GM23248 (cell line): ENCODE measurements at places on chromosomes 7 and 10.

- DNase-seq: no peak
Observed at GRCh38 chr10:86285136-86285790, 81.3 kb downstream of the GRID1 start.

- DNase-seq: peak; percentile 42
Observed at GRCh38 chr7:12493407-12493806, 77.1 kb upstream of the SCIN start.

DNA sequence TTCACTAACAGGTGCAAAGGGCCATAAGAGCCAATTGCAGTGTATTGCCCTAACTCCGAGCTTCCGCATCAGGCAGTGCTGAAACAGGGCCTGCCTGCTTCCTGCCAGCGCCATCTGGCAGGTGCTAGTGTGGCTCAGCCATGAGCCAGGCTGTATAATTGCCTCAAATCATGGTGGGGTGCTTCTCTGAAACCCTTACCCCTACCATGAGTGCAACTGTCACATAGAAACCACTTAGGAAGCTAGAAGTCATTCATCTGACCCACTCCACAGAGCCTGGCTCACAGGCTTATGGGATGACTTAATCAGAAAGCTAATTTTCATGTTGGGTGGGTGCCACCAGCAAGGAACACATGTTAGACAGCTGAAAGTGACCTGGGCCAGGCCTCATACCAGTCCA is 133.3 kb upstream of the LAMB4 start:
- no peak for DNase-seq

GRCh38 chr7:133682364-133683181 is 429.7 kb downstream of the EXOC4 start:
- no peak for DNase-seq

GRCh38 chr10:111211706-111212105 is 134.9 kb downstream of the ADRA2A start:
- peak; percentile 84 for DNase-seq

DNA sequence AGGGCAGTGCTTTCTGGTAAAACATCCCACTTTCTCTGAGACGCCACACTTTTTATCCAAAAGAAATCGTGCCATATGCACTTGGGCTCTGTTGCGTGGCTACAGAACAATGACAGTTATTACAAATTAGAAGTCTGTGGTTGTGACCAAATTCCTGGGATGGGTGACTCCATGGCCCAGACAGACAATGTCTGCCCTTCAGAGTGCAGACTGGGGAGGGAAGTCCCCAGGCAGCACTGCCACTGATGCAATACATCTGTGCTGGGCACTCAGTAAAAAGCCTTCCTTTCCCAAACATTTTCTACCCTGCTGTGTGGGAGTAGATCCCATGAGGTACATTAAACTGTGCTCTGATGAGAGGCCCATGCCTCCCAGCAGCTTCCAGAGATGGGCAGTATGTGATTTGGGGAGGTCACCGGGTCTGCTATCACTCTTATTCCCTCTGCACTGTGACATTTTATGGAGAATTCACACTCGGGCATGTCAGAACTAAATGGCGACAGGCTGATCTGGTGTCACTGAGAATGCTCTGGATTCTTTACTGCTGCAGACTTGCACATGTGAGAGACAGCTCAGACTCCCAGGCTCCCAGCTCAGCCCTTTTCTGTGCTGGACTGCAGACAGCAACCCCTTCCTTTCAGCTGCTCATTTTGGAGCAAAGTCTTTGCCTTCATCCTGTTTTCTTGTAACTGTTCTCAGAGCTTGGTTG is 243.5 kb upstream of the ZNF32 start:
- DNase-seq: peak; percentile 83

- DNase-seq: no peak
Observed at GRCh38 chr10:113590581-113590980, 37.7 kb downstream of the HABP2 start.

GRCh38 chr10:34091635-34092195 is 723.4 kb downstream of the PARD3 start:
- peak; percentile 25 for DNase-seq

DNA sequence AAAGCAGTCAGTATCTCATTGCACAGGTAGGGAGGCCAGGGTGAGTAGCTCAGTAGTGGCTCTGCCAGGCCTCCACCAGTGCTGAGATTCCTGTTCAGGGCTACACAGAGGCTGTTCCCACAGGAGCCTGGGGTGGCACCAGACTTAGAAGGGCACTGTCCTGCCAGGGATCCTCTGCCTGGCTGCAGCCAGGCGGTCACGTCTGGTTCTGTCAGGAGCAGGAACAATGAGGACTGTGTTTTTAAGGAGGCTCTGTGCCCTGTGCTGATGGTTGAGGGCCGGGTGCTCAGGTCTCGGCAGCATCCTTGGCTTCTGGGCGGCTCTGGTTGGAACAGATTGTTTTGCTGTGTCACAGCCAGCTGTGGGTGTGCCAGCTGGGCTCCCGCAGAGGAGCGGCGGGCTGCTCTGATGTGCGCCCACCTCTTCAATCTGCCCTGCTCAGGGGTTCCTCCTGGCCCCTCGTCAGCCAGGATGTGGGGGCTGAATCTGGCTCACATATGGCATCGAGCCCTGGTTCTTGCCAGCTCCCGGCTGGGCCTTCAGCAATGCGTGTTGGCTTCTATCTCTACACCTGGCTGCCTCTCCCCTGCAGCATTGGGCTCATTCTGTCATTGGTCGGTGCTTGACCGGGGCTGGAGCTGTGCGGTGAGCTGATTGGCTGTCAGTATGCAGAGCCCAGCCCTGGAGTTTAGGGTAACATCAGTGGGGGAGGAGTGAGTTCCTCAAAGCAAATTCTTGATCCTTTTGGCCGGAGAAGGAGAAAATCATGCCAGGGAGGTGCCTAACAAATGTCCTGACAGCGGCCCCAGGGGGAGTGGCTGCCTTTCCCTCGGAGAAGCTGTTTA is 41.2 kb downstream of the TACR2 start:
- peak; percentile 47 for DNase-seq

DNA sequence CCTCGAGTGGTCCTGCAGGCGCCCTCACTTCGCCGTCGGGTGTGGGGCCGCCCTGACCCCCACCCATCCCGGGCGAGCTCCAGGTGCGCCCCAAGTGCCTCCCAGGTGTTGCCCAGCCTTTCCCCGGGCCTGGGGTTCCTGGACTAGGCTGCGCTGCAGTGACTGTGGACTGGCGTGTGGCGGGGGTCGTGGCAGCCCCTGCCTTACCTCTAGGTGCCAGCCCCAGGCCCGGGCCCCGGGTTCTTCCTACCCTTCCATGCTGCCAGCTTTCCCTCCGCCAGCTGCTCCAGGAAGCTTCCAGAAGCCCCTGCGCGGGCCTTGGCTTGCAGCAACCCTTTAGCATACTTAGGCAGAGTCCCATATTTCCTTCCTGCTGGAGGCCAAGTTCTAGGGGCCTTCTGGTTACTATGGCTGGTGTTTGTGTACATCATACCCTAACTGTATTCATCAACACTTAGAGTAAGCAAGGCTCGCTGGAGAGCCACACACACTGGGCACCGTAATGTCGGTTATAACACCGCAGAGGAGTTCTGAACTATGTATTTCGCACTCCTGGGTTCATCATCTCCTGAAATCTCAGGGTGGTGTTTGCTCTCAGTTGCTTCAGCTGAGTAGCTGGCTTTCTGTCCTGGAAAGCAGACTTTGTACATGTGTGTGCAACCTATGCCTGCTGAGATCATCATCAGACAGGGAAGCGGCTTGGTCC is 471 bp downstream of the MGMT start:
- peak; percentile 52 for DNase-seq

DNA sequence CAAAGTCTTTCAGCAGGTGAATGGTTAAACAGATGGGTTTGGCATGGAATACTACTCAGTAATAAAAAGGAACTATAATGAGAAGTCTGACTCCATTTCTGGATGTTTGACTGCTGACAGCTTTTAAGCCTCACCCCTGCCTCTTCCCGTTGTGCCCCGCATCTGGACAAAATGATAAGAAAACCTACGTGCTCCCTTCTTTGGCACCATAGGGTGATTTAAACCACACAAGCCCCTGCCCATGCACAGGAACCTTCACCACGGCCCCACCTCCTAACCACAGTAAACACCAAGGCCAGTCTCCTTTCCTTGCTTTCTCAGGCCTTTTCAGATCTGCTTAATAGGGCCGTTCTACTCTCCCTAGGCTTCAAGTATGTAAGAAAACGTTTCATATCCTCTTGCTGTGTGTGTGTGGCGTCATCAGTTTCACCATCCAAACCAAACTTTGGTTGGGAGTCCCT is 47.1 kb upstream of the UBN2 start:
- DNase-seq: no peak

DNA sequence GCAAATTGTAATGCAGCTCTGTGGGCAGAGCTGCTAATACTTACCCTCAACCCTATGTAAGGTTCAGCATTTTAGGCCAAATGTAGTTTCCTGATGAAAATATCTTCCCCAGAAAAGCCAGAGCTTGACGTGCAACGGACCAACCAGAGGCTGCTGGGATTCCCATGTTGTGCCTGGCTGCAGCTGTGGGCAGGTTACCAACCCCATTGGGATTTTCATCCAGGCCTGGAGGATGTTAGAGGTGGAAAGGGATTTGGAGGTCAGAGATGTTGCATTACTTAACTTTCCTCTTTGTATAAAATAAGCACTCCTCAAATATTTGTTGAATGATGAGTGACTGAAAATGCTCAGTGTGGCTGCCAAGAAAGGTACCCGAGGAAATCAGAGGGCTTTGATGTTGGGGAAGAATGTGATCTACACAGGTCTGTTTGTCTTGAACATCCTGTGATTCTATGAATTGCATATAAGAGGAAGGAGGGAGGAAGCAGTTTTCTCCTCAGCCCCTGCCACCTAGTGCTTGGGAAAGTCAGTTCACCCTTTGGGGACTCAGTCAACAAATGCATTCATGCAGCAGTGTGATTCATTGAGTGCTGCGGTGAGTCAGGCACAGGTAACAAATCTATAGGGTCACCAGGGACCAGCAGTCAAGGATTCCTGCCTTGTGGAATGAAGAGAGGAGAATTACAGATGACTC is 487.2 kb downstream of the RPS24 start:
- DNase-seq: peak; percentile 68

DNA sequence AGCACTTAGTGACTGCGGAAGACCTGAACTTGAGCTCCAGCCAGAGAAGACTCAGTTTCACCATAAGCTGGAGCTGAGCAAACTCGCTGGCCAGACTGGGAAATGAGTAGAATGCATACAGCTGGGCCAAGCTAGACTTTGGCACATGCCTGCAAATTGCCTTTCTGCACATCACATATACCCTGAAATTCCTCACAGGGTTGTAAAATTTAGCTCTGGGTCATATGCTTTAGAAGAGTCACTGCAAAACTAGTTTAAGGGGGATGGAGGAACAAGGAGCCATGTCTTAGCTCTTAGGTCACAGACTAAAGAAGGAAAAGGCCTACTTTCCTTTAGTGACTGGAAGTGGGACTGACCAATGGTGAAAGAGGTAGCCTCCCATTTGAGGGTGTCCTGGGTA is 67.6 kb downstream of the PPP1R3C start:
- no peak for DNase-seq

- DNase-seq: no peak
Observed at GRCh38 chr7:2331707-2332106, 17.5 kb upstream of the SNX8 start.

DNA sequence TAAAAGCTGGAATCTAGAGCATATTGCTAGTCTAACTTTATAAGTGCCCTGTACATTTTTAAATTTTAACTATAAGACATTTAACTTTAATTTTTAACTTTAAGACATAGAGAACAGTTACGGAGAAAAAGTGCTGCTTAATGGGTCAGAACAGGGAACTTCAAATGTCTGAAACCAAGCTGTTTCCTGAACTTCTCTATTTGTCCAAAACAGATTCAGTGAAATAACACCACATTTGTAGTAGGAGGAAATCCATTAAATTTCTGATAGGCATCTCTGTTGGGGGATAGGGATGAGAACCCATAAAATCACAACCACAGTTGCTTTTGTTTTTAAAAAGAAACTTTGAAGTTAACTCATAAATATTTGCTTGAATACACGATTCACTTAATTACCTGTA is 170.8 kb upstream of the ANK3 start:
- DNase-seq: no peak

GRCh38 chr10:128779416-128779815 is 653.2 kb upstream of the MKI67 start:
- no peak for DNase-seq

GRCh38 chr7:75623390-75624133 is 115.2 kb downstream of the HIP1 start:
- peak; percentile 14 for DNase-seq

DNA sequence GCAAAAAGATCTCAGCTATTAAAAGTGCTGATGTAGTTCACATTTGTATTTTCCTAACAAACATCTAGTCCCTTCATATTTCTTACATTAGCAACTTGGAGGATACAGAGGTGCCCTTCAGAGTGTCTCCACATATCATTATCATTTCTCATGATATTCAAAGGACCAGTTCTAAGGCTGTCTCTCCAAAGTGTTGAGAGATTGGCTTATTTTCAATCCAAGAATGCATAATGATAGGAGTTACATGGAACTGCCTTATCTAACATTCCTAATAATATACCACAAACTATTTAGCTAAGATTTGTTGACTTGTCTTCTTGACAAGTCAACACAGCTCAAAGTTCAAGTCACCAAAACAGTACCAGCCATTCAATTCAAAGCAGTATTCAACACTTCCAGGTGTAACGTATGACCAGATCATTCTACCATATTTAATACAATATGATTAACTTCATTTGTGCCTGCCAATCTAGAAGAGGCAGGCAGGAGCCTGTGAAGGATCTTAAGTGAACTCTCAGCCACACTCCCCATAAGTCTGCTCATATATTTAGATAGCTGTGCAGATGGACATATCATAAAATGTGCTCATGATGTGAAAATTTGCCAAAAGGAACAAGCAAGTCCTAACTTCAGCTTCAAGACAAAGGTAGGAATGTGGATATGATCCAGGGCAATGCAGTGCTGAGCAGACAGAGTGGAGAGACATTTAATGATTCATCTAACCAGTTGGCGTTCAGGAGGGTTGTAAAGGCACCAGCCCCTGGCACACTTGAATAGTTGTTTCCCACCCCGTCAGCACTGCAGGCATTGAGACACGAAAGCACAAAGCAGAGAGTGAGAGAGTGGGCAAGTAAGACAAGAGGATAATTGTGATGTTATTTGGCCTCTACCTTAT is 108.3 kb downstream of the MTERF1 start:
- peak; percentile 10 for DNase-seq

- DNase-seq: peak; percentile 13
Observed at GRCh38 chr10:974038-974784, 14.0 kb upstream of the GTPBP4 start.

DNA sequence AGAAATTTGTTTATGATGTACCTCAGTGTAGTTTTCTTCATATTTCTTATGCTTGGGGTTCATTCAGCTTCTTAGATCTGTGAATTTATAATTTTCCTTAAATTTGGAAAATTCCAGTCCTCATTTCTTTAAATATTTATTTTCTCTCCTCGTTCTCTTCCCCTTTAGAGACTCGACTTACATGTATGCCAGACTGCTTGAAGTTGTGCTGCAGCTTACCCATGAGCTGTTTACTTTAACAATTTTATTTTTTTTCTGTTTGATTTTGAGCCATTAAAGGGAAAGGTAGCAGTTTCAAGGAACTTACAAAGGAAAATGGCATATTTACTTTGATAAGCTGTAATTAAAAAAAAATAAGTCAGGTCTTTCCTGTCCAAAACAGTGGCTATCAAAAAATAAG is 123.0 kb upstream of the ZNF32 start:
- DNase-seq: no peak
